Prostate gland (tissue), 2 donors: ENCODE measurements at places on chromosomes 5 and 9. TPM values are rescaled to one million over a fixed set of nuclear protein-coding genes. Genes with fewer than 3 reads are reported as not detected.

GRCh38 chr9:97904725-97905124 is 17.6 kb downstream of the TRMO start:
- no peak for DNase-seq

The CPEB4 gene
- 36.5 TPM for total RNA-seq

The FCN1 gene
- total RNA-seq = 0.34 TPM

GRCh38 chr5:58706736-58707135 is 123.9 kb downstream of the RAB3C start:
- no peak for DNase-seq

GRCh38 chr5:19140276-19140675 is 847.7 kb downstream of the CDH18 start:
- no peak for DNase-seq

The ANKRD33B gene
- 4.1 TPM for total RNA-seq

GRCh38 chr5:159825551-159826051 is 90.7 kb upstream of the ADRA1B start:
- no peak for DNase-seq
